ENCODE measurements at places on chromosomes 16 and 17.
A peak's percentile ranks its signal among the peaks of the same experiment; 100 is the strongest.

DNA sequence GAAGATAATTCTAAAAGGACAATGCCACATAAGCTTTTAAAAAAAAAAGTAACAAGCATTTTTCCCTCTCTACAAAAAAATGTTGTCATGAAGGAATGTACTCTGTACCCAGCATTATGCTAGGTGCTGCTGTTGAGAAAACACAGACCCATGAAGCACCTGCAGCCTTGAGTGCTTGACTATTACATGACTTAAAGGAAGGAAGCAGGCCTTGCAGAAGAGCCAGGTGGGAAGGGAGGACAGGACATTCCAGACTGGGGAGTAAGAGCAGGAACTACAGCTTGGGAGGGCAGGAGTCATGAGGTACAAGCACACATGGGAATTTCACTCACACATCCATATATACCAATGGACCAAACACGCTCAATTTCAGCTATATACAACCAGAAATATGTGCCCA, 3.8 kb downstream of the MYO1D start:
- no peak for DNase-seq

- DNase-seq, result peak; percentile 69
Observed at GRCh38 chr17:41665566-41666236, 23.0 kb upstream of the EIF1 start.

DNA sequence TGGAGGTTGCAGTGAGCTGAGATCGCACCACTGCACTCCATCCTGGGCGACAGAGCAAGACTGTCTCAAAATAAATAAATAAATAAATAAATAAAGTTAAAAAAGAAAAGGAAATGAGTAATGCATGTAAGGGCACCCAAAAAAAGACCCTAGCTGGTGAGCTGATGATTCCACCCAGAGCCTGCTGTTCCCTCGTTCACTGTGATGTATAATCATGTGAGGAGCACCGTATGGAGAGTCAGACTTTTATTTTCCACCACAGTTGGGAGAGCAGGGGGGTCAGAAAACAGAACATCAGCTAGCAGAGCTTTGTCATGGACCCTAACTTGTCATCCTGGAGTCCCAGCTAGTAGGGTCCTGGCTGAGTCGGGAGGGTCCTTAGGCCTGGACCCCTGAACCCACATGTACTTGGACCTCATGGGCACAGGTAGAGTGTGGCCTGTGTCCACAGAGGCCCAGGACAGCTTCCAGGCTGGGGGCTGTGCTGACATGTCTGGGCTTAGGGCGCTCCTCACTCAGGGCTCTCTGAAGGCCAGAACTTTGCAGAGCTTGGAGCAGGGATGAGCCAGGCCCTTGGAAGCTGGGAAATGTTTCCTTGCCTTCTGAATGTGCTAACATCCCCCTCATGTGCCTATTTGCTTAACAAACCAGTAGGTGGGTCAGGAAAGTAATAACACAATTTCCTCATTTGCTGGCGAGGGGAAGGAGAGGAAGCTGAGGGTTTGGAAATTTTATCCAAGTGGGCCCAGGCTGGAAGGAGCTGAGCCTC, 18.8 kb upstream of the LASP1NB start:
- no peak for DNase-seq

- DNase-seq, result no peak
Observed at GRCh38 chr16:85518398-85519049, 94.6 kb upstream of the GSE1 start.

GRCh38 chr16:82456683-82457082, 170.1 kb upstream of the CDH13 start:
- peak; percentile 47 for DNase-seq
